ENCODE measurements at places on chromosomes 2 and 18.

- peak; percentile 7 for DNase-seq
Observed at GRCh38 chr2:170883683-170884082, 45.4 kb upstream of the GORASP2 start.

GRCh38 chr18:50090370-50091312 lies 104.3 kb downstream of the MYO5B start:
- no peak for DNase-seq

DNA sequence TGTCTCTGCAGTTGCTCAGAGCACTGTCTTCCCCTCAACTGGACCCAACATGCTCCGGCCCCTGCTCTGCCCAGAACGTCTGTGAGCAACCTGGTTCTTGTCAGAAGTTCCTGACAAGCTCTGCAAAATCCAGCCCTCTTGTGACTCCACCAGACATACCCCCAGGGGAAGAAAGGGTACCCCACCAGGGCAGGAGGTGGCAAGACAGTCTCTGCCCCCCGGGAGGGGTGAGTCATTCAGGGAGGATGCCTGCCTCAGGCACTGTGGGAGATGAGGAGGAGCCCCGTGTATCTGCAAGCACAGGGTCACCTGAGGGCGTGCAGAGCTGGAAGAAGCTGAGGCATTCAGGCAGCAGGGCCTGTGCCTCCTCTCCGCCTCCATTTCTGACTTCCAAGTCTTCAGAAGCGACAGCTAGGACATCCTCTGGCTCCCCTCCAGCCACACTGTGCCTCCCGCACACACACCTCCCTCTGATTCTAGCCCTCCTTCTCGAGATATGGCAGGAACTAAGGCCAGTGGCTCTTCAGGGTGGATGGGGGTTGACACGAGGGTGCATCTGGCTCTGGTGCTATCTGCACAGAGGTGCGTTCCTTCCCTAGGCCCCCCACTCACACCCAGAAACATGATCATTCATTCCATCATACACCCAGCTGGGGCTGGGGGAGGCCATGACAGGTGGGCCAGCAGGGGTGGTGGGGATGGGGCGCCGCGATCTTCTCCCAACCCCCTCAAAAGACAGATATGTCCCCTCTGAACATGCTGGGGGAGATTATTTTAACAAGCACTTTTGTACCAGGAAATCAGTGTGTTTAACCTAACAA lies 222.2 kb downstream of the CYP26B1 start:
- no peak for DNase-seq

DNA sequence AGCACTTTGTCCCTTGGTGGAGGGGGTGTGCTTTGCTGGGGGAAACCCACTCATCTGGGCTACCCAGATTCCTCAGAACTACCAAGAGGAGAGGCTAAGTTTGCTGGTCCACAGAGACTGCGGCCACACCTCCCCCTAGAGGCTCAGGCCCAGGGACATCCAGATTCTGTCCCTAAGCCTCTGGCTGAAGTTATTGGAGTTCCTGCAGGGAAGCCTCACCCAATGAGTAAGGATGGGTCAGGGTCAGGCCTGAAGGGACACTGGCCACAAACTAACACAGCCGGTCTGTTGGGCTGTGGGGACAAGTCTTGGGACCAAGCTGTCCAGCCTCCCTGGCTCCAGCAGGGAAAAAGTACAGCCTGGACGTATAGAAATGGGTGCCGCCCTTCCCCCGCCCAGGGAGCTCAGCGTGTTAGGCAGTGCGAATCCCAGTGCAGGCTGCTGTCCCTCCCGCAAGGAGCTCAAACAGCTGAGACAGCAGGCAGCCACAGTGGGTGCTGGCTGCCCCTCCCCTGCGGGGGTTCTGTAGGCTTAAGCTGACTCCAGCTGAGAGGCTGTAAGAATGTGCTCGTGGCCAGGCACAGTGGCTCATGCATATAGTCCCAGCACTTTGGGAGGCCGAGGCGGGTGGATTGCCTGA lies 86.9 kb upstream of the ARL5A start:
- DNase-seq, result no peak

DNA sequence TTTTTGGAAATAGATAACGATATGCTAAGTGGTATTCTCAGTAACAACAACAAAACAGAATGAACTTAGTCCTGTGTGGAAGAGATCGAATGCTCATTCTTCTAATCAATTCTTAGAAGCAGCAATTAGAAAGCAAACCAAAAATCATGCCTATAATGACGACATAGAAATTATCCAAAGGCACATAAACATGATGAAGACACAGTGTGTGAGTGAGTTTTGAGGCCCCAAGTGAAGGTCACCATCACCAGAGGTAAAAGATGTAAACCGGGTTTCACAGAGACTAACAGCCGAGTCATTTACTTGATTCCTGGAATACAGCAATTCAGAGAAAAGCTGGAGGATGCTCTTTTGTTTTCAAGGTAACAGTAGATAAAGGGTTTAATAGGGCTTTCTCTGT lies 509.2 kb downstream of the TDRD15 start:
- no peak for DNase-seq

DNA sequence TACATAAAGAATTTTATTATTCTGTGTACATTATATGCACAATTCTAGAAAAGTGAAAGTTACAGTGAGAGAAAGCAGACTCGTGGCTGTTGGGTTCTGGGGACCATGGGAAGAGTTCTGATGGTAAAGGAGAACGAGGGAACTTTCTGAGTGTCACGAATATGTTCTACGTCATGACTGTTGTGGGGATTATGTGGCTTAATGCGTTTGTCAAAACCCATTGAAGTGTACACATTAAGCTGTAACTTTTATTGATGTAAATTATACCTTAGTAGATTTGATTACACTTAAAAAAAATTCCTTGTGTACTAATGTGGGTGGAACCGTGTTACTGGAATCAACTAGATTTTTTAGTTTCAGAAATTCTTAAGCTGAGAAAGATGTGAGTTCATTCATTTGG lies 426.1 kb downstream of the DSC3 start:
- no peak for DNase-seq

DNA sequence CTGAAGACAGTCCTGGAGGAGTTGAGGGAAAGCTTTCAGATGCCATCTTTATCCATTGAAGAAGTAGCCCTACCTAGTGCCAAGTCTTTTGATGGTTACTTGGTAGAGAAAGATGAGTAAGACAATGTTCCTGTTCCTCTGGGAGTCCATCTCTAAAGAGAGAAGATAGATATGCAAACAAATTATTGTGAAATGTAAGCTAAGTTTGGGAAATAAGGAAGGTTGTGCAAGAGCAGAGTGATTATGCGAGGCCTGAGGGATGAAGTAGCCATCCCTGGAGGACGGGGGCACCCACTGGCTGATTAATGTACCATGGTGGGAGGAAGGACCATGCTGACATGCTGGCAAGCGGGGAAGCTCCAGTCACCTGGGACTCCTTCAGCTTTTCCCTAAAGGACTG lies 994 bp upstream of the DTNA start:
- DNase-seq, result peak; percentile 76

- no peak for DNase-seq
Observed at GRCh38 chr2:55223958-55224760, 7.9 kb downstream of the CLHC1 start.

- no peak for DNase-seq
Observed at GRCh38 chr2:26754972-26755670, 9.0 kb upstream of the SLC35F6 start.

DNA sequence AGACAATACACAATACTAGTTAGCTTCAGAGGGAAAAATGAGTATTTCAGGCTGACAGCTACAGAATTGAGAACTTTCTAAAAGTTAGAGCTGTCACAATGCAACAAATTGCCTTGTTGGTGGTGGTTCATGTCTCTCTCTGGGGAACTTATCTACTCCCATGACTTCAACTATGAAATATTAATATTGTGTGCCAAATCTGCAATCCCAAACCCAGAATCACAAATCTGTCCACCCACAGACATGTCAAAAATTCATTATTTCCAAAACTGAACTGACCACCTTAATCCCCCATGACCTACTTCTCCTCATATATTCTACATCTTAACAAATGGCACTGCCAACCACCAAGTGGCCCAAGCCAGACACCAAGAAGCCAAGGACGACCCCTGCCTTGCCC lies 143.5 kb downstream of the TCF4 start:
- DNase-seq, result no peak

GRCh38 chr2:226701052-226701451 lies 98.6 kb downstream of the IRS1 start:
- peak; percentile 96 for DNase-seq
